ENCODE measurements at places on chromosomes 3 and 15.

- no peak for DNase-seq
These were observed 158.8 kb downstream of the PDZRN3 start for GRCh38 chr3:73465926-73466325.

- no peak for DNase-seq
These were observed 33.3 kb upstream of the TBC1D23 start for GRCh38 chr3:100227511-100227921.

- DNase-seq: no peak
These were observed 6.4 kb downstream of the CEP97 start for GRCh38 chr3:101730839-101731238.

- no peak for DNase-seq
These were observed 2.9 kb downstream of the SH3GL3 start for GRCh38 chr15:83449937-83450506.

DNA sequence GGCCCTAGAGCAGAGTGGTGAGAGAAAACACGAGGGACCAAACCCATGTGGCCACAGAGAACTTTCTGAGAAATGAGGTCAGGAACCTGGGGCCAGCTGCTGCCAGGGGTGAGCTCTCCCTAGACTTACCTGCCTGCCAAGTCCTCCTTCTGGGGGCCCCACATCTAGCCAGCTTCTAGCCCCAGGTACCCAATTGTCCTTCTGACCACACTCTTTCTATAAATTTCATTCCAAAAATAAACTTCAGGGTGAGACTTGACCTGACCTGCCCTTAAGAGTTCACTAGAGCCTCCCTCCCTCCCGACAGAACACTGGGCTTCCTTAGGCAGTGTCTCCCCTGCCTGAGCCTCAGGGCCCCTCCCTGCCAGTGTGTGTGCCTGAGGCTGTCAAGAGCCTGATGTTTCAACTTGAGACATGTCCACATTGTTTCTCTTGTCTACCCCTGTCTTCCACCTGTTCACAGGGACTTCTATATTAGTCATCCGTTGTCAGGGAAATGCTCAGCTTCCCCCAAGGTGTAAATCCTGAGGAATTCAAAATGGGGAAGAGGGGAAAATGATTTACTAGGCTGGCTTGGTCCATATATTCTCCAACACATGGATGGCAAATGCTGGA, 312.8 kb upstream of the TLE3 start:
- DNase-seq: no peak

Measured in stimulated activated CD4-positive, alpha-beta T cell treated with anti-CD3 and anti-CD28 coated beads, Interleukin-1b, Interleukin-23, amount 100 ng/mL, for 1 hour (primary cell).